ENCODE measurements at places on chromosomes 7 and 10.

DNA sequence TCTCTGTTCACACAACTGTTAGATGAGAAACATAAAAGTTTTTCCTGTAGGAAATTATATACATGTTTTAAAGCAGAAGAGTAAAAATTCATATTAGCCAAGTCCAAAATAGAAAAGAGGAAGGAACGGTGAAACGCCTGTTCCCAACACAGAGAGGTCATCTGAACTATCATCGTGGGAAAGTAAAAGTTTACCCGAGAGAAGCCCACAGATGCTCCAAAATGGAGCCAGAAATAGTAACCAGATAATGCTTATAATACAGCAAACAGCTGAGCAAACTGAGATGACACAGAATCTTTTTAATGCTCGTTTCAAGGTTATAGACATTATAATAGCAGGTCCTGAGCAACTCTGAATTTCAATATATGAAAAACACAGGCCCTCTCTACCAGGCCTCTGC, 24.5 kb downstream of the FRMD4A start:
- DNase-seq = no peak

DNA sequence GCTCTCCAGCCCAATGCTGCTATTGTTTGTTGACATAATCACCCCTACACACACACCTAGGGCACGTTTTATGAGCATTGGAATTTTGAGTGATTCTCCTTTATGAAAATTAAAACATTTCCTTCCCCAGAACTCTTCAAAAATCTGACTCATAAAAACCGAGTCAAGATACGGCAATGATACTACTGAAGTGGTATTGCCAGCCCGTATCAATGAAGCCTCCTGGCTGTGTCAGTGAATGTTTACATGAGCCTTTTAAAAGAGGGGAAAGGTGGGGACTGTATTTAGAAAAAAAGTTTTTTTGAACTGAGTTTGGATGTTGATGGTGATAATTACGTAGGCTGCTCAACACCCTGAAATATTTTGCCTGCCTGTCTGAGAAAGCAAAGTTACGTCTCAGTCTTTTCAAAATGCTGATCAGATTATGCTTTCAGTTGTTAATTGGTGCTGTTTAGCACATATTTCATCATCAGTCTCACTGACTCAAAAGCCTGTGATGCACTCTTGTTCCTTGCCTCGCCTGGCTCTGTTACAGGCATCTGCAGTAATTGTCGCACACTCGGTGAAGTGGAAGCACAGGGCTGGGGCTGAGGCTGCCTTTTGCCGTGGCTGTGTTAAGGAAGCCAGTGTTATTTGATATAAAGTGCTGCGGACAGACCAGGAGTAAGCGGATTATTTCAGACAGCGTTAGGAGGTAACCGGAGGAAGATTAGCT, 157.4 kb upstream of the TCF7L2 start:
- no peak for DNase-seq

DNA sequence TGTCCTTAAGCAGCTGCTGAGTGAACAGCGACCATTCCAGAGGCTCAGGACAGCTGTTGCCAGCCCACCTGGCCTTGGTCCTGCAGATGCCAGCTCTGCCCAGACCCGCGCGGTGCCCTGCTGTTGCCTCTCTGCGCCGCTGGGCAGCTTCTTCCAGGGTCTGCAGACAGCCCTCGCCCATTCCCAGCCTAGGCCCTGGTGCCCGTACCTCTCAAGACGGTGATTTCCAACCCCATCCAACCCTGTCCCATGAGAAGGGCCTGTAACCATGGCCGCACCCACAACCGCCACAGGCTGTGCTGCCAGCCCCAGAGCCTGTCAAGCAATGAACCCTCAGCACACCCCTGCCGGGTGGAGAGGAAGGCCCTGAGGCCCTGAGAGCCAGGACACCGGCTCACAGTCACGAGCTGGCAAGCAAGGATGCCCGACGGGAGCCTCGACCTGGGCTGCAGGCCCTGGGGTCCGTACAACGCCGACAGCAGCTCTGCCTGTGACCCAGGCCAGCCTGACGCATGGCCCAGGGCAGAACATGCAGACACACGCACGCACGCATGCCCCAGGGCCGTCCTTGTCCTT, 231.9 kb downstream of the MAD1L1 start:
- DNase-seq = no peak

DNA sequence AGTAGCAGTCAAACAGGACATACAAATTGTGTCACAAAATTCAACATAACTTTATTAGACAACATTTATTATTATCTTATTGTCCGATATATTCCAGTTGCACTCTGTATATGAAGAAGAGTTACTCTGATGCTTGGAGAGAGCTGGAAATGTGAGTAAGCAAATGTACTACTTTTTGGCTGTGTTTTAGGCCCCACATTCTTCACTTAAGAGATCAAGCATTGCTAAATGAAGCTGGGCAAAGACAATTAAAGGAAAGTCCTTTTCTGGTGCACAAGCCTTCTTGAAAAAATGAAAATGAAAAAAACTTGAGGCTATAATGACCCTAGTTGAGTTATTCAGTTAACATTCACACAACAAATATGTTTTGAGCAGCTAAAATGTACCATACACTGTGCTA, 26.1 kb downstream of the MYPN start:
- DNase-seq = no peak

DNA sequence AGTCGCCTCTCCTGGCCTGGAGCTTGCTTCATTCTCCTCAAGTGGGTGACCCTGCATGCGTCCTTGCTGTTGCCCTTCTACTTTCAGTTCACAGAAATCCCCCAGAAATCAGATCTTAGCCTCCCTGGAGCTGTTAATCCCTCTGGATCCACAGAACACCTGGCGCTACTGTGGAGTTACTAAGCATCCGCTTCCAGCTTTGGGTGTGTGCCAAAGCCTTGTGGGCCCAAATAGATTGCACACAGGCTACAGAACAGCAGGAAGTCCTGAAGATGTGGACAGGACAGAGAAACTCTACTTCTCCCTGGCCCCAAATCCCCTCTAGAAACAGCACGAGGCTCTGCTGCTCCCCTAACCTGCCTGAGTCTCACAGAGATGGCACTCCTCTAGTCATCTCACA, 36.6 kb upstream of the PDLIM1 start:
- DNase-seq = no peak

Data from cerebellar nuclear complex (tissue), 1 donor.